ENCODE measurements at places on chromosomes 6 and 20. TPM values are rescaled to one million over a fixed set of nuclear protein-coding genes. Genes with fewer than 3 reads are reported as not detected.

DNA sequence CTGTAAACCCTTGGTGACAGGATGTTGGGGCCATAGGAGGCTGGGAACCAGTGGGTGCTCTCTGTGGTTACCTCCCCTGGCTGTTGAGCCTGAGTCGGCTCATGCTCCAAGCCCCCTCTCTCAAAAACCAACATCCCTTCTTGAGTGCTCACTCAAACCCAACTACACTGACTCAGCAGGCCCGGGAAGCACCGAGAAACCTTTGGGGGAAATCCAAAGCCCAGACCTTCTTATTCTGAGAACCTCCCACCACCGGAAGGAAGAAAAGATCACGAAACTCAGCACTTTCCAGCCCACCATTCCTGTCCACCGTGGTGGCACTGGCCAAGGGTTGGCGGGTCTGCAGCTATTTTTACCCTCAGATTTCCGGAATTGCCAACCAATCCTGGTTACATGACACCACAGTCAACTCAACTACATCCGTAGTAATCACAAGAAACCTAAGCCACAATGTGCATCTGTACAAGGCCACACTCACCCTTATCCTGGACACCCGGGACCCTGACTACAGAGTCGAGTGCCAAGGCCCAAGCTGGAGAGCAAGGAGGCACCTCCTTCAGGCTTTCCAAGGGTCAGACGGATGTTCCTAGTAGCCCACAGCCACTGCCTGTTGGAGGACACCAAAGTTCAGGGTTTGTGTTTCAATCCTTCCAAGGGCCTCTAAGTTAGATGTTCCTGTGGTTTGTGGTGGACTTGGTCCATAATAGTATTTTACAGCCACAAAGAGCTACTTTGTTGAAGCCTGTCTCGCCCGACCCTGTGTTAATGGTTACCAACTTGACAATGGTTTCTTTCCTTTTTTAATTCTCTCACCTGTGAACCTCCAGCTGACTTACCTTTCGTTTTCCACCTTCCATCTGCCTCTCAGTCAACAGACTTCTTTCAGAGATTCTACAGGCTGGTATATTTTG is 317.0 kb downstream of the CDC5L start:
- no peak for DNase-seq

DNA sequence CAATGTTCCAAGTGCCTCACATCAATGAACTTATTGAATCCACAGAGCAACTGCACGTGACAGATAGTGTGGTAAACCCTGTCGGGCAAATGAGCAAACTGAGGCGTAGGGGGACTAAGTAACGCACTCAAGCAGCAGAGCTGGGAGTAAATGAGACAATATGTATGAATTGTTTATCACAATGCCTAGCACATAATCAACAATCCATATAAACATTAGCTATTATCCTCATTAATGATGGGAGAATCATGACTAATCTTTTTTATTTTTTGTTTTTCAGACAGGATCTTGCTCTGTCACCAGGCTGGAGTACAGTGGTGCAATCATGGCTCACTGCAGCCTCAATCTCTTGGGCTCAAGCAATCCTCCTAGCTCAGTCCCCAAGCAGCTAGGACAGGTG is 43.9 kb upstream of the B4GALT5 start:
- no peak for DNase-seq

GRCh38 chr20:32470025-32470861 is 112.1 kb downstream of the ASXL1 start:
- DNase-seq: no peak

- no peak for DNase-seq
These were observed 149.5 kb downstream of the TMEM200A start for GRCh38 chr6:130515306-130515705.

DNA sequence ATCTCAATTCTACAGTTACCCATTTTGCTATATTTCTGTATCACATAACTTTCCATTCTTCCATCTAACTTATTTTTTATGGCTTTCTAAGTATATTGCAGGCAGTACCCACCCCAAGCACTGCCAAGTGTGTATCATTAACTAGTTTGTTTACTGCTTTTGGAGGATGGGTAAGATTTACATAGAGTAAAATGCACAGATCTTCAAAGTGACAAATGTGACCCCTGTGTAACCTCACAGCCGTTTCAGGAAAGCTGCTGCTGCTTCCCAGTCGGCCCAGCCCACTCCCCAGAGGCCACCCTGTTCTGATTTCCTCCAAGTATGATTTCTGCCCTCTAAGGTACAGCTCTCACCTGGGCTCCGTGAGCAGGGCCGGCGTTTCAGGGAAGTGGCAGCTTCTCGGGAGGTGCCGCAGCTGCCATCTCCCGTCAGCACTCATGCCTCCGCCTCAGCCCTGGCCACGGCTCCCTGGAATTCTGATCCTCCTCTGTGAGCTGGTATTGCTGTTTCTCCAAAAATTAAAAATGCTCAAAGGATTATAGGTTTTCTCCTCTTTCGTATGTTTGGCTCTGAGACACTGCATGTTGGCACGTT is 15.0 kb upstream of the MAP1LC3A start:
- DNase-seq: no peak

DNA sequence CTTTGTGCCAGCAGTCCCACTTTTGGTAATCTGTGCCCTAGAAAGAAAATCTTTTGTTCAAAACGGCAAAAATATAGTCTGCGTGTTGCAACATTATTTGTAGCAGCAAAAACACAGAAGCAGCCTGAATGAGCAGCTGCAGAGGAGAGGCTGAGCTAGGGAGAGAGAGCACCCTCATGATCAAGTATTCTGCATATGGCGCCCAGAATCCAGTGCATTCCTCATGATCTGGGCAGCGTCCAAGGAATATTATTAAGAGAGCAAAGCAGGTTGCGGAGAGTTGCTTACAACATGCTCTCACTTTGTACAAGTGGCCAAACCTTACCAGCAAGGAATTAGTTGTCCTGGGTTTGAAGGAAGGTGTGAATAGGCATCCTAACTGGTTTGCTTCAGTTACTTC is 25.9 kb downstream of the KIZ start:
- no peak for DNase-seq

DNA sequence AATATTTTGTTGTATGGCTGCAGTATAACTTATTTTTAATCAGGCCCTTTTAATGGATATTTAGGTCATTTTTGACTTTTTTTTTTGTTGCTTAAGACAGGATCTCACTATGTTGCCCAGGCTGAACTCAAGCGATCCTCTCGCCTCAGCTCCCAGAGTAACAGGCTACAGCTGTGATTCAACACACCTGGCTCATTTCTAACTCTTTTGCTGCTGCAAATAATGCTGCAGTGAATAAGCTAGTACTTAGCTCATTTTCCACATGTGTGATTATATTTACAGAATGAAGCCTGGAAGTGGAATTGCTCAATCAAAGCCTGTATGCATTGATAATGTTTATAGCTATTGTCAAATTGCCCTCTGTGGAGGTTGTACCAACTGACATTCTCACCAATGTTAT is 1.1 kb downstream of the GTSF1L start:
- no peak for DNase-seq

DNA sequence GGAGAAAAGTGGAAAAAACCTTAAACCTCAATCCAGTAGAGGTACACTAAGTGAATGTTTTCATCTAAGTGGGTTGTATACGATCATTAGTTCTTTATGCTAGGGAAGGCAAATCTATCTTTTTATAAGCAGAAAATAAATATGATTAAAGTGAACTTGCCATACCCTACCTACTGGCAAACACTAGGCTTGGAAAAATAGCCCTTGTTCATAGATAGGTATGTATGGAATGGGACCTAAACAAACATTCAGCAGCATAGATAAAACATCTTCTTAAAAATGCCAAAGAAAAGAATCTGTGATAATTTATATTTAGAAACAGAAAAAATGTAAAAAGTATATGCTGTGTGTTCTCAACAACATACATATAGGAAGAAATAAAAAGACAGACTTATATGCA is 18.8 kb downstream of the REV3L start:
- DNase-seq: no peak

DNA sequence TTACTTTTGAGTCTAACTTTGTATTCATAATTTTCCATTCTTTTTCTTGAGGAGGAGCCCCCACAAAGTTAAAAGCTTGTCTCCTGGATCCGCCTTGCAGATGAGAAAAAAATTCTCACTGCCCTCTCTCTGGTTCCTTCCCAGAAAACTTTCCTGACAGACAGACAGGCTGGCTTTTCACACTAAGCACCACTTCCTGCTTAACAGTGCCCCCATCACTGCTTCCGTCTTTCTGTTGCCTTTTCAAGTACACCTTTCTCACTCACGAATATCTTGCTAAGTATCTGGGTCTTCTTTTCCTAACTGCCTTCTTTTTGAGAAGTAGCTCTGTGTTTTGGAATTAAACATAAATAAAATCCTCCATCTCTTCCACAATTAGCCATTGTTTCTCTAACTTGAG is 19.8 kb upstream of the LMBRD1 start:
- DNase-seq: no peak

DNA sequence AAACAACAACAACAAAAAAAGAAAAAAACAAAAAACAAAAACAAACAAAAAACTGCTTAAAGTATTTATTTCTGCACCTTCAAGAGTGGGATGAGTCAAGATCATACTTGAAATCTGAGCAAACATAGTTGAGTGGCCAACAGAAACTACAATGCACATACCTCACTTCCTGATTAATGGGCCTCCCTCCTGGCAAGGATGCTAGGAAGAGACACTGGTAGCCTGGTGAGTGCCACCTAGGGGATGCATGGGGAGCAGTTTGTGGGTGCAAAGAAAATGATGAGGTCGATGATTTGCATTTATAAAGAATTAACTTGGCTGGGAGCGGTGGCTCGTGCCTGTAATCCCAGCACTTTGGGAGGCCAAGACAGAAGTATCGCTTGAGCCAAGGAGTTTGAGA is 808.1 kb downstream of the MAFB start:
- no peak for DNase-seq

GRCh38 chr6:19597809-19598320 is 239.3 kb upstream of the ID4 start:
- DNase-seq: no peak

DNA sequence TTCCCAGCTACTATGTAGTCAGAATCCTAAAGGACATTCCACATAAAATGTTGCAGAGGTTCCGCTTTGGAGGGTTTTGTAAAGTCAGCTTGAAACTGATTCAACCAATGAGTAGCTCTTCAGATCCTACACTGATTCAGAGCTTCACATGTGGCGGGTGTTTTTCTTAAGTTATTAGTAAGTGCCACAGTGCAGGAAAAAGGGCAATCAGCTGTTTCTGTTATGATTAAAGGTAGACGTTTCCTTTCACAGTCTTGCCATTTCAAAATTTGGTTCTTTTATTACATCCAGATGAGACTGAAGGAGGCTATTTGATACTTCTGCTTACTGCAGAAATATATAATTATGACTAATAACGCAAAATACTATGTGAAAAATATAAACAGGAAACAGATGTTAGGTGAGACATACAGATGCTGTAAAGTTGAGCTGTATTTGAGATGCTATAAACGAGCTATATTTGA is 443.9 kb downstream of the CDKAL1 start:
- peak; percentile 62 for DNase-seq

DNA sequence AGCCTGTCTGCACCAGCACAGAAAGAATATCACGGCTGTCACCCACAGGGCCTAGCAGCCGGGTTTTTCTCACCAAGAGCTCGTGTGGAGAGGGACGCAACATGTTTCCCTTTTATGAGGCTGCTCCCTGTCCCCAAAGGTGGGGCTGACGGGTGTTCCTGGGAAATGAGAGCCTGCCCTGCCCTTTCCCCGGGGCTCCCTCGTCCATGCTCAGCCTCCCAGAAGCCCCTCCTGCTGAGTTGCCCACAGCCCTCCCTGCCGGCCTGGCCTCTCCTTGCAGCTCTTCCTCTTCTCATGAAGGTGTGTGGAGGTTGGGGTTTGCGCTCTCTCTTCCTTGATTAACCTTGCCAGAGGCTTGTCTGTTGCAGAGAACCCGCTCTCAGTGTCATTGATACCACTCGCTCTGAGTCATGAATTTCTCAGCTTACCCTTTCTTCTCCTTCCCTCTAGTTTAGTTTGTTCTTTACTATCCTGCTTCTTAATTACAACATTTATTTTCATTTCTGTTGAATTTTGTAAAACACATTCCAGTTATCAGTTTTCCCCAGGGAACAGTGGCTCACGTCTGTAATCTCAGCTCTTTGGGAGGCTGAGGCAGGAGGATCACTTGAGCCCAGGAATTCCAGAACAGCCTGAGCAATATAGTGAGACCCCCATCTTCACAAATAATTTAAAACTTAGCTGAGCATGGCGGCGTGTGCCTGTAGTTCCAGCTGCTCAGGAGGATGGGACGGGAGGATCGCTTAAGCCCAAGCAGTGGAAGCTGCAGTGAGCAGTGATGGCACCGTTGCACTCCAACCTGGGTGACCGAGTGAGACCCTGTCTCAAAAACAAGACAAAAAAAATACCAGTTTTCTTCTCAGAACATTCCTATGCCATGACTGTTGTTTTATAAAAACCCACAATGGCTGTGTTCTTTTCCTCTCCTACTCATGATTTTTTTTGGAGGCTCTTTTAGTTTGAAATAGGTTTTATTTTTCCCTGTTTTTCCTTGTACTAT is 103.8 kb downstream of the TMEM242 start:
- DNase-seq: no peak

GRCh38 chr6:36296240-36296639 is 26.4 kb downstream of the PNPLA1 start:
- DNase-seq: no peak

- DNase-seq: no peak
These were observed at the start of gene CRISP1 for GRCh38 chr6:49866485-49866943. Gene CRISP1 (minus strand): TSS chr6:49866535. CDS start chr6:49857400, 9,135 bp downstream.

- DNase-seq: no peak
These were observed 4.0 kb upstream of the ADGRF5 start for GRCh38 chr6:46925563-46926253.

GRCh38 chr20:43988867-43989266 is 74.2 kb downstream of the TOX2 start:
- peak; percentile 10 for DNase-seq

GRCh38 chr6:53924277-53924676 is 129.5 kb downstream of the LRRC1 start:
- DNase-seq: no peak

GRCh38 chr6:167590193-167590592 is 236.5 kb upstream of the AFDN start:
- DNase-seq: no peak

- no peak for DNase-seq
These were observed 57.5 kb downstream of the MKKS start for GRCh38 chr20:10376270-10377075.

GRCh38 chr20:64083804-64084684 is at the start of gene LKAAEAR1:
Gene LKAAEAR1 (minus strand): TSS chr20:64084398. CDS start chr20:64084219, 179 bp downstream.
- no peak for DNase-seq

GRCh38 chr6:20686142-20686541 is 151.9 kb downstream of the CDKAL1 start:
- no peak for DNase-seq

GRCh38 chr6:165118736-165119135 is 190.7 kb downstream of the C6orf118 start:
- DNase-seq: no peak

EYA2 gene
- polyA plus RNA-seq: 5.1 TPM

CHRNA4 gene
- polyA plus RNA-seq: not detected

TGM3 gene
- not detected for polyA plus RNA-seq

OR2H1 gene
- polyA plus RNA-seq: not detected

LINC00237 gene
- not detected for polyA plus RNA-seq
